ENCODE measurements at places on chromosomes 3 and 15.

- DNase-seq = peak; percentile 17
Measured at GRCh38 chr3:139935016-139935865, at the start of gene CLSTN2. TSS of gene CLSTN2 (plus strand) at chr3:139935185.

GRCh38 chr3:102002056-102002455 lies 152.7 kb downstream of the NFKBIZ start:
- no peak for DNase-seq

DNA sequence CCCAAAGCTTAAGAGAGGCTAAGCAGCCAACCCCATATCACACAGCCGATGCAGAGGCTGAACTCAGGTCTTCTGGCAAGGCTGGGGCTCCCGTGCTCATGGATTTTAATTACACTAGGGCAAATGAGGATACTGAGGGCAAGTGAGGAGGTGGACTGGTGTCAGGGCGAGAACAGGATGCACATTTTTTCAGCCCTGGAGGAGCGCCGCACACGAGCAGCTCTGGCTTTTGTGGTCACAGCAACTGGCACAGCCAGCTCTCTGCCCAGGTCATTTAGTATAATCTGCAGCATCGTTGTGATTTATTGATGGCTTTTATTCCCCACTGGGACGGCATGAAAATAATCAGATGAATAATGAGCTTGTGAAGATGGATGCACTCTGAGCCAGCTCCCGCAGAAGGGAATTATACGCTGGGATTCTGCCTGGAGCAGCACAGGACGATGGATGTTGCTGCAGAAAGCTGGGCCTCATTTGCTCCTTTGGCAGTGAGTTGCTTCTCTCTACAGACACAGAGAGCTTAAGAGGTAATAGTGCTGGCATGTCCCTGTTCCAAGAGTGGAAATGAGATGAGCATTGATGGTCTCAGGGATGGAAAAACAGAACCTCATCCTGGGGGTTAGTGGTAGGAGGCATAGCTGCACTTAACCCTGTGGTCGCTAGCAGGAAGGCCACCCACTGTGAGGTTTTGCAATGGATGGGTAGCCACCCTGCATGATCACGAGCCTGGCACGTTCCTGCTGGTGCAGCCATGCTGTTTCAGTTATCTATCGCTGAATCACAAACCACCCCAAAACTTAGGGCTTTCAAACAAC lies 135.4 kb downstream of the UACA start:
- DNase-seq = peak; percentile 16

DNA sequence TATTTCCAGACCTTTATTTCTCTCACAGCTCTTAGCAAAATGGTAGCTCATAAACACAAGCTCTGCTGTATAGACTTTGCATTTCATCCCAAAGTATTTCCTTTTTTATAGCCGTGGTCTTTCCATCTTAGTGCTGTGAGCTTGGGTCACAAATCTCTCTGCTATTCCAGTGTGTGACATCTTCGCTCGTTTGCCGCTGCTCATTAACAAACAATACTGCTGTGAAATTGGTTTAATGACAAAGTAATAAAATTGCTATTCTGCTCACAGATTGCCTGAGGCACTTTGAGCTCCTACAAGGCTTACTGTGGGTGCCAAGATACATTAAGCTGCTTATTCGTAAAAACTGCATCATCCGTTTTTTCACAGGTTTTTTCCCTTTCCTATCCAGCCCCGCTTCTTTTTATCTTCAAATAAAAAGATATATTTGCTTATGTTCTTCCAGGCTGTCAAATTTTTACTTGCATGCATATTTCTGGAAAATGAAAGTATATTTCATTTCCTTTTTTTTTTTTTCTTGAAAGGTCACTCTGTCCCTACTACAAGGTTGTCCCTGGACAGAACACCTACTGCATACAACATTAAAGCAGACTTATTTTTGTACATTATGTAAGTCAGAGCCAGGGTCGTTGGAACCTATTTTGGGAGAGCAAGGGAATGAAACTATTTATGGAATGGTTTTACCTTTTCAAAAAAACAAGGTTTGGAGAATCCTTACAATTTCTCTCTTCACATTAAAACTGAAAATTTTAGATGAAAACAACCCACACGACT lies 174.5 kb downstream of the MEIS2 start:
- DNase-seq = no peak

DNA sequence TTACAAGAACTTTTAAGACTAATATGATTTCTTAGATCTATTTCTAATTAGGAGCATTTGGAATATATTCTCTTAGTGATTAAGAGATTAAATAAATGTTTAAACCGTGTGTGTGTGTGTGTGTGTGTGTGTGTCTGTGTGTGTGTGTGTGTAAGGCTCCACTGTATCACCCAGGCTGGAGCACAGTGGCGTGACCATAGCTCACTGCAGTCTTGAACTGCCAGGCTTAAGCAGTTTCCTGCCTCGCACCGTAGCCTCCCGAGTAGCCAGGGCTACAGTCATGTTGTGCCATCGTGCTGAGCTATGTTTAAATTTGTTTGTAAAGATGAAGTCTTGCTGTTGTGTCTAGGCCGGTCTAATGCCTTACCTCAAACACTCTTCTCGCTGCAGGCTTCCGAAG lies 109.4 kb downstream of the KLHL25 start:
- no peak for DNase-seq

DNA sequence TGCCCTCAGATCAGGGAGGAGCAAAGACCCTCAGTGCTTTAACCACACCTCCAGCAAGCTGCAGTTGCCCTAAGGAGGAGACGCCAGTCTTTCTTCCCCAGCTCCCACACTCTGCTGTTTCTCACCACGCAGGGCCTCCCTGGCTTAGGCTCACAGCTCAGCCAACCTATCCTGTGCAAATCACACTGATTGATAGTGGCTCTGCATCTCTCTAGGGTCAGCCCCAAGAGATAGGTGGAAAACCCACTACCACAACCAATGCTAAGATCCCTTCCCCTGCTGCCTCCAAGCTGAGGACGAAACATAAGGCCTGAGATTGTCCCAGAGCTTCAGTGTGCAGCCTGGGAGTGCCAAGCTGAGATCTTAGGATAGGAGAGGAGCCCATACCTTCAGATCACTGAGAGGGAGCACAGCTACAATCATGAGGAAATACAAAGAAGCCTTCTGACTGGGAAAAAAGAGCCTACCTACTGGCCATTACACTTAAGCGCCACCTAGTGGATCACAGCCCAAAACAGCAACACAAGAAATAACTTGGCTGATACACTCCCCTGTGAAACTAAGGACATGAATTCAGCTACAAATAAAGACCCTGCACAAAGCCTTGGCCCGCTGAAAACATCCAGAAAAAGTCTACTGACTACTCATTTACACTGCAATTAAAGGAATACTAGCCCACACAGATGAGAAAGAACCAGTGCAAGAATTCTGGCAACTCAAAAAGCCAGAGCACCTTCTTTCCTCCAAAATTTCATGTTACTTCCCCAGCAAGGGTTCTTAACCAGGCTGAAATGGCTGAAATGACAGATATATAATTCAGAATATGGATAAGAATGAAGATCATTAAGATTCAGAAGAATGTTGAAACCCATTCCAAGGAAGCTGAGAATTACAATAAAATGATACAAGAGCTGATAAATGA lies 271.5 kb upstream of the DCBLD2 start:
- DNase-seq = peak; percentile 90

GRCh38 chr15:77650265-77650664 lies 17.6 kb upstream of the LINGO1 start:
- DNase-seq = peak; percentile 16

- DNase-seq = no peak
Measured at GRCh38 chr3:16378415-16378814, 113.4 kb downstream of the OXNAD1 start.

- peak; percentile 62 for DNase-seq
Measured at GRCh38 chr15:28086175-28086703, 12.9 kb downstream of the OCA2 start.

GRCh38 chr3:18086078-18086477 lies 339.1 kb downstream of the SATB1 start:
- no peak for DNase-seq

GRCh38 chr3:30666572-30667279 lies 60.3 kb downstream of the TGFBR2 start:
- no peak for DNase-seq

GRCh38 chr15:60844511-60845174 lies 365.7 kb upstream of the ICE2 start:
- no peak for DNase-seq

DNA sequence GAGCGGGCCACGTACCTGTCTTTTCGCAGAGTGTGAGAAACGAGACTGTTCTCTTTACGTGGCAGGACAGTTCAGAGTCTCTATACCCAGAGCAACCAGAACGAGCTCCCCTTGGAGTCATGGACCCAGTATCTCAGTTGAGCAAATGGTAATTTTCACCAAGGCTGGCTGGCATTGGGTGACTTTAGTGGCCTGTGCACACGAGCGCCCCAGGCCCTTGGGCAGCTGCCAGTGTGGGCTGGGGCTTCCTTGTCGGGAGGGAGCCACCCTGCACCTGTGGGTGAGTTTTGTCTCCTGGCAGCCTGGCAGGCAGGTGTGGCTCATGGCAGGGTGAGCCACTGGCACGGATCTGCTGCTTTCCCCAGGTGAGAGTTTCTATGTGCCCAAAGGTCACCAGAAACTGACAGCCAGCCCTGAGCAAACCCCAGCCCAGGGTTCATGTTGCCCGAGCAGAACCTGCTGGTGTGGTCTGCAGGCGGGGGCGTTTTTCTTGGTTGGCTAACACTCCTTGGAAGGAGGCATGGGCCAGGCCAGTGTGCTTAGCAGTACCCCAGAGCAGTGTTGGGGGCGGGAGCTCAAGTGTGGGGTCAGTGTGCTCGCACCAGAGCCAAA lies 135.0 kb downstream of the TJP1 start:
- DNase-seq = no peak

GRCh38 chr3:122993124-122993978 lies 34.2 kb downstream of the SEMA5B start:
- no peak for DNase-seq

GRCh38 chr3:152865668-152866245 lies 30.8 kb downstream of the P2RY1 start:
- no peak for DNase-seq

GRCh38 chr3:65035246-65035645 lies 347.4 kb upstream of the ADAMTS9 start:
- DNase-seq = no peak

DNA sequence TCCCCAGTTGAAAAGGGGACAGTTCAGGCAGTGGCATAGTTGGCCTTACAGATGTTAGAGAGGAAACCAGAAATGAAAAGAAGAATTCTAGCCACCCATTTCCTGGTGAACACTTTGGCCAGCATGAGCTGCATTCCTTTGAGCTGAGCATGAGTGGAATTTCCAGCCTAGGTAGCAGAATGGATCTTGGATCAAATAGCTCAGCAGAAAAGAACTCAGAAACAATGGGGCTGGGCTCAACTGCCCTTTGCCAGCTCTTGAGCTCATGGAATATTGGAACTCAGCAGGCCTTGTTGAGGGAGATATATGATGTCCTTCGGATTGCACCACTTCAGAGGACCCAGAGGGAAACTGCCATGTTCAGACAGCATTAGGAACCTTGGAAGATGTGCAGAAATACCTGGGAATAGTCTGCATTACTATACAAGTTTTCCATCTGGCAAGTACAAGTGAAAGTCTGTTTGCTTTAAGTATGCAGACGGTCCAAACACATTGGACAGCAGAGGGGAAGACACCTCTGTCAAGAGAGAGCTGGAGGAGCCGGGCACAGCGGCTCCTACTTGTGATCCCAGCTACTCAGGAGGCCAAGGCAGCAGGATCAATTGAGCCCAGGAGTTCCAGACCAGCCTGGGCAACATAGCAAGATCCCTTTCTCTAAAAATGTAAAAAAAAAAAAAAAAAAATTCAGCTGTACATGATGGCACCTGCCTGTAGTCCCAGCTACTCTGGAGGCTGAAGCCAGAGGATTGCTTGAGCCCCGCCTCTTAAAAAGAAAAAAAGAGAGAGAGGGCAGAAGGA lies 3.1 kb upstream of the CDV3 start:
- DNase-seq = peak; percentile 96

DNA sequence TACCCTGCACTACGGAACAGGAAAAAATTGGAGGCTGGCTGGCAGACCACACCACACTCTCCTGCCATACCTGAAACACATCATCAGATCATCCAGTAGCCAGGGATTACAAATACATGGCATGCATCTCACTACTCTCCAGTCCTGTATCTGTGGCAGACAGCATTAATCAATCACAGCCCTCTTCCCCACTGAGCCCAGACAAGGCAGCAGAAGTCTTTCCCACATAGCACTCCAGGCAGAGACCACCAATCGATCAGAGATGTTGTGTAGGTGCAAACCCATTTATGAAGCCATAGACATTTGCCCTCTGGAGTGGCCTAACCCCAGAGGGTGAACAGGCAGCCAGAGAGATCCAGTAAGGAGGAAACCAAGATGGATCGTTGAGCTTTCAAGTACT lies 410.9 kb upstream of the PROK2 start:
- DNase-seq = no peak

GRCh38 chr3:121659586-121659985 lies 1.1 kb downstream of the HCLS1 start:
- DNase-seq = peak; percentile 18

- no peak for DNase-seq
Measured at GRCh38 chr3:169953462-169954141, 13.0 kb upstream of the SEC62 start.

DNA sequence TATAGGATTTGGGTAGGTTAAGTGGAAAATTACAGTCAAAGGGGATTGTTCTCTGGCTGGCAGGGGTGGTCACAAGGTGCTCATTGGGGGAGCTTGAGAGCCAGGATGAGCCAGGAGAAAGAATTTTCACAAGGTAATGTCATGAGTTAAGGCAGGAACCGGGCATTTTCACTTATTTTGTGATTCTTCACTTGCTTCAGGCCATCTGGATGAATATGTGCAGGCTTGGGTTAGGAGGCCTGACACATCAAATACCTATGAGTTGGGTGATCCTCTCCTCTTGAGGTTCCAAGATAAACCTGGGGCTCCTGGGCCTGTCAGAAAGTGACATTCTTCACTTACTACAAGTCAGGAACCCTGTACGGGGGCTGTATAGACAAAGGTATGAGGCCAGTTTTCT lies 68.7 kb downstream of the CD200 start:
- no peak for DNase-seq

DNA sequence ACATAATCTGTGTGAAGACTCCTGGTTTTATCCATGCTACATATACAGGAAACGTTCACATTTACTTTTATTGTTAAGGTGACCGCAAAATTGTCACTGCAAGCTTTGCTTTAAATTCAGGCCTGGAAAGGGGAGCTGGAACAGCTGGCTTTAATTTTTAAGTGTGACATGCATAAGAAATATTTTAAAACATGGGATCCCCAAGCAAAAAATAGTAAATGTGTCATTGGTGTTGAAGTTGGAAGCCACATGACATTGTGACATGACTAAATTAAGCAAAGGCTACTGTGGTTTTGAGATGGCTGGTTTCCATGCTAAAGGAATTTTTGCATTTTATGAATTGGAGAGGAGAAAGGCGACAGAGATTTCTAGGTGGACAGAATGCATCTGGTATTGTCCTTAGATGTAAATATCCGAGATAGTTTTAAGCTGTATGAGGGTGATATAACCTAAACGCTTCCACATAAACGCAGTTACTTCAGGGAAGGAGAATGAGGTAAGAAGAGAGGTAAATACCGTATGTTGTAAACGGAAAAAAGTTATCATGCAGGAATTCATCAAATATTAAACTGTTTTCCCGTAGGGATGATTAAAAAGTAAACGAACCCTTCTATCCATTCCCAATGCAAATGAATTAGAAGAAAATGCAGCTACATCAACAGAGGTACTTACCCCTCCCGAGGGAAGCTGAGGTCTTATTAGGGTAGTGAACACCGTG lies 927 bp upstream of the FYTTD1 start:
- no peak for DNase-seq
